Stimulated activated CD8-positive, alpha-beta memory T cell treated with anti-CD3 and anti-CD28 coated beads, Interleukin-15, amount 100 ng/mL, for 24 hours (primary cell): ENCODE measurements at places on chromosomes 13 and 19.

DNA sequence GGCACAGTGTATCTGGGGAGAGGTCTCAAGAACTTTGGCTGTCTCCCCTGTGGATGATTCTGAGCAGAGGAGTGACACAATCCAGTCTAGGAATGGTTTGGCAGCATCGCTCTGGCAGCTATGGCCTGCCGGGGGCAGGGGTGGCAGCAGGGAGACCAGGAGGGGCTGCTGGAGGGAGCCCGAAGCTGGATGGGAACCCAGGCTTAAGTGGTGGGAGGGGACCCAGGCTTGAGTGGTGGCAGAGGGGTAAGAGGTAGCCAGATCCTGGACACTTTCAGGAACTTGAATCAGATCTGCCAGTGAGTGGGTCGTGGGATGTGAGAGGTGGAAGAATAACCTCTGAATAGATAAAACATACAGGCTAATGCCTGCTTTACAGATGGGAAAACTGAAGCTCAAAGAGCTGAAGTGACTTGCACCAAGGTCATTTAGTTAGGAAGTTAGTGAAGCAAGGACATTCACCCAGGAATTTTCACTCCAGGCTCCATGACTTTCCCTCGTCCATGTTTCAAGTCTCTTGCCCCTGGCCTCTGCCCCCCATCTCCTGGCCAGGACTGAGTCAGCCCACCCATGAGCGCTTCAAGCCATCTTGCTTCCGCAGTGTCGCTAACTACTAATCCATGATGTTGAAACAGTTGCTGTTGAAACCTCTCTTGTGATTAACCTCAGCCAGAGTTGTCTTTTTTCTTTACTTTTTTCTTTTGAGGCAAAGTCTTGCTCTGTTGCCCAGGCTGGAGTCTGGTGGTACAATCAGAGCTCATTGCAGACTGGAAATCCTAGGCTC, 29.9 kb upstream of the C1QTNF9 start:
- no peak for DNase-seq

DNA sequence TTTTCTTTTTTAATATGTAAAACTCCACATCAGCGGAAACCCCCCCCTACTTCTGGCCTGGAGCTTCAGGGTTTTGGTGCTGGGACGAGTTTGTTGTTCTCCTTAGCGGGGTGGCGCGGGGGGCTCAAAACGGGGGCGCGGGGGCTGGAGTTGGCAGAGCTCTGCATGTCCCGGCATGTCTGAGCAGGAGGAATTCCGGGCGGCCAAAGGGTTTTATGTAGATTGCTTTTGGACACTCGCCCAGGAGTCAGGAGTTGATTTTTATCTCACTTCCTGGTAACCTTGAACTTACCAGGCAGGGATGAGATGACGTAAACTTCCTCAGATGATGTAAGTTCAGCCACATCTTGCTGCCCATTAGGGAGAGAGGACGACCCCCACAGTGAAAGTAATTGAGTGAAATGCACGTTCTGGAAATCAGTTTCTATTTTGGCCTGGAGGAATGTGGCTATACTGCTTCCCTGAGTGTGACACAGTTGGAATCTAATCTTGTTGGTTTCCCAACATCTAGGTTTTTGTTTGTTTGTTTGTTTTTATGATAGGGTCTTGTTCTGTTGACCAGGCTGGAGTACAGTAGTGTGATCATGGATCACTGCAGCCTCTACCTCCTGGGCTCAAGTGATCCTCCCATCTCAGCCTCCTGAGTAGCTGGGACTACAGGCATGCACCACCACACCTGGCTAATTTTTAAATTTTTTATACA, 21.0 kb upstream of the GDF15 start:
- no peak for DNase-seq

DNA sequence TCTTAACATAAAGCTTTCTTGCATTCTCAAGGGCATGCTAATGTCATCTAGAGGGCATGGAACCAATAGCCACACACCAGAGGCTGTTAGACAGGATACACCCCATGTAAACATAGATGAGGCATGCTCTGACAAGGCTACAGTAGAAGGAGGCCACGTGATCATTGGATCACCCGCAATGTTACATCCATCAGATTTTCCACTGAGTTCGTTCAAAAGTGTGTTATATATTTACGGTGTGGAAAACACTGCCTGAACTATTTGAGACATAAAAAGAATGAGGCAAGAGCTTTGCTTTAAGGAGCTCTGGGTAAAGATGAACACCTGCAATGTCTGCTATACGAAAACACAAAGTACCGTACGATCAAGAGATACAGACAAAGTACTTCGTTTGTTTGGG, 817.5 kb upstream of the SLC10A2 start:
- DNase-seq = no peak

DNA sequence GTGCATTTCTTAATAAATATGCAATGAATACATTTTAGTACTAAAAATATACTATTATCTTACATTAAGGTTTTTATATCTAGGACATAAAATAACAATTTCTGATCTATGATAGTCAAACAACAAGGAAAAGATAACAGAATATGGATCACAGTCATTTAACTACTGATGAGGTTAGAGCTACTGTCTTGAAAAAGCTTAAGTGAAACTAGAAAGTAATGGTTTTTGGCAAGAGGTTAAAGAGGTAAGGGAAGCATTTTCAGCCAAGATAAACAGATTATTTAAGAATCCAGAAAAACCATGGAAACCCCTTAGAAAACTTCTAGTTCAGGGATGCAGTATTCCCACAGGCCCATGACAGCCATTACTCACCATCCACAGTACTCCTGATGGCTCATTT, 787.4 kb downstream of the DACH1 start:
- DNase-seq = no peak

- DNase-seq = no peak
Measured at GRCh38 chr13:76820759-76821158, 65.4 kb downstream of the KCTD12 start.

GRCh38 chr13:42907745-42908144, 84.3 kb downstream of the EPSTI1 start:
- no peak for DNase-seq

DNA sequence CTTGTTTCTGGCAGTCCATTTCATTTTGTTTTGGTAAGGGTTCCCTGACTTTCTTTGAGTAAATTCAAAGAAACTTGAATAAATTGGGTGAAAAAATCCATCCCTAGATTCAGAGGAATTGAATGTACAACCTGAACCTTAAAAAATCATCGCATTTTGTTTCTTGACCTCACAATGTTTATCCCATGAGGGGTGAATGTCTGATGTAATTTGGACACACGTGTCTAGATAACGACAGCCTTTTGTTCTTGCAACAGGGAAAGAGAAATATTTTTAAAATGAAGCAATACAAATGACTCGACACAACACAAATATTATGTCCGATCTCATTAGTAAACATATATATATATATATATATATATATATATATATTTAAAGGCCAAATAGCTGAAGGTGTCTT, 453.2 kb upstream of the ATXN8OS start:
- DNase-seq = no peak

GRCh38 chr19:31961191-31961590, 384.2 kb upstream of the ZNF507 start:
- no peak for DNase-seq

GRCh38 chr19:49333418-49333805, 1.8 kb upstream of the CD37 start:
- no peak for DNase-seq

DNA sequence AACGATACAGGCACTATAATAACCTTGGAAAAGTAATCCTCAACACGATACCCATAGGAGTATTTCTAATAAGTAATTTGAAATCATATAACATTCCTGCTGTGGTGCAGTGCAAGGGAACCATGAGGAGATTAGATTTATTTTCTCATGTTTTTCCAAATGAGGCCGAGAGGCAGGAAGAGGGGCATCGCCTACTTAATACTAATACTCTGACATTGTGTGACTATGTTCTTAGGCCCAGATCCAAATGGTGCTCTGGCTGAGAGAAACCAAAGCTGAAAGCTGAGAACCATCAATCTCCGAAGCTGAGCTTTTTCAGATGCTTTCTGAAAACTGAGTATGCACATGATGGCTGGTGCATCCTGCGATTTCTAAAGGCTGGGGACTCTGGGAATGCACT, 248.0 kb upstream of the MAB21L1 start:
- no peak for DNase-seq

GRCh38 chr13:45615501-45616101, at the start of gene ERICH6B:
Gene ERICH6B (minus strand): TSS chr13:45615739. CDS start chr13:45597005, 18,734 bp downstream.
- DNase-seq = no peak

DNA sequence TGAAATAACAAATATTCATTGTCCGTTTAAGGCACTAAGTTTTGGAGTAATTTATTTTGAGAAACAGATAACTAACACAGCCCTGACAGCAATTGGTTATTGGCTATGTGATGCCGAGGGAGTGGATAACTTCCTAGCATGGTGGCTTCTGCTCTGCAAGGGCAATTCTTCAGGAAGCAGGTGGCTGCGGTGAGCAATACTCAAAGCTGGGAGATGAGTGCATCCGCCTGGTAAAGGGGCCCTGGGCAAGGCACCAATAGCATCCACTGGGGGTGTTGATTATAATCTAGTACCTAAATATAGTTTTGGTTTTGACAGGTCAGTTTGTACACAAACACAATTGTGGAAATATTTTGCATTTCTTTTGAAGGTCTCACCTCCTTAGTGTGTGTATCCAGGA, 41.0 kb downstream of the CCDC70 start:
- DNase-seq = no peak

DNA sequence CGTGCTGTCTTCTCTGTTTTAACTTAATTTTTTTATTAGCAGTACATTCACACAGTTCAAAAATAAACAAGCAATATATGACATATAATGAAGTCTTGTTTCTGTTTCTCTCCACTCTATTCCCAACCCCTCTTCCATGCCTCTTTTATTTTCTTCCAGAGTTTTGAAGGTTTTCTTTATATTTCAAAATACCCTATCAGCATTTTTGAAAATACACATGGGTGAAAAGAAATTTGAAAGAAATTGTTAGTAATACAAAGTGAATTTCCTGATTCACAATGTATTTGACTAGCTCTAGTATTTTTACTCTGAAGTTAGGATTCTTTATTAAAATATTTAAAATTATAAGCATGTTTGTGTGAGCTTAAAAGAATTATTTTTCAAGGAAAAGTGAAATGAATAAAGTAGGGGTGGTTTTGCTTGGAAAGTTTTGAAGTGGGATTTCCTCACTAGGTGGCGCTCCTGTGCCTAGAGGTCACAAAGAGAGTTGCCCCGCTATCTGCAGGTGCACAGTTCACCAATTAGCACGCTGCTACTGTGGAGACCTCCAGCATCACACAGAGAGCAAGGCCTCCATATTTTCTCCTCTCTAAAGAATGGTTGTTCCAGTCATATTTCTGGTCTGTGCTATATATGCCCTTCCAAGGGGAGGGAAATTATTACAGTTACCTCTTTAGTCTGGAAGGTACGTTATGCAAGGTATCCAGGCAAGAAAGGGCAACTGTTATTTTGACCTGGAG, 37.6 kb downstream of the SOX21 start:
- DNase-seq = peak; percentile 20

GRCh38 chr13:63307228-63307627, 1891.6 kb upstream of the PCDH20 start:
- DNase-seq = no peak

DNA sequence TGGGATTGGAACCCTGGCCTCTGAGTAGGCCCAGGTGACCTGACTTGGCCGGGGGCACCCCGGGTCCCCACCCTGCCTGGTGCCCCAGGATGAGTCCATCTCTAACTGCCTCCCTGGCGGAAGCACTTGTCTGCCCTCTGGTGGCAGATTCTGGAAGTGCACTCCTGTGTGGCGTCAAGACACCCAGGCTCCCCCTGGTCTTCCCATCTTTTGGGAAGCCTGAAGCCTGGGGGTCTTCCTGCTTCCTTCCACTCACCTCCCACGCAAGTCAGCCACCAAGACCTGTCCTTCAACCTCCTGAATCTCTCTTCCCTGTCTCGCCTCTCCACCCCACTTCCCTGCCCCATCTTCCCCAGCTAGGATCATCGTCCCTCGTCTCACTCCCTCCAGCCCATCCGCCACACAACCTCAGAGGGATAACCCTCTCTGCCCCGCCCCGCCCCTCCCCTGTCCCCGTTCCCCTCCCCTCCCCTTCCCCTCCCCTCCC, 7.4 kb downstream of the RABAC1 start:
- DNase-seq = peak; percentile 95

GRCh38 chr13:85386424-85386823, 412.8 kb downstream of the SLITRK6 start:
- no peak for DNase-seq

DNA sequence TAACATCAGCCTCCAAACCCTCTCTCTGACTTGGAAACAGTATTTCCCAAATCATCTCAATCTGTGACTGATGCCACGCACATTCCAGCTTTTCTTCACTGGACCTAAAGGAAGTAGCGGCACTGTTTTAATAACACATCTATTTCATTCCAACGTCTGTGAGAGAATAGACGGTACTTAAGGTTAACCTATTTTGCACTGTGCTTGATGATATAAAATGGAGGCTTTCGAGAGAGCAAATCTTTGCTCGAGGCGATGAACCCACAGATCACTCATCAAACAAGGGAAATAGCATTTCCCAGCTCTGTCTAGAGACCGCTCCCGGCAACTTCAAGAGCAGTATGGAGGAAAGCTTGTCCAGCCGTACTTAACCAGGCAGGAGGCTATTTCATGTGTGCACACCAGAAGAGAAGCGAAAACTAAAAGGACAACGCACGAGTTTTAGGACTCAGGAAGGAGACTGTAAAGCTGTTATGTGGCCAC, 2.9 kb downstream of the UBL3 start:
- no peak for DNase-seq
